Renal pelvis (tissue), 12 donors: ENCODE measurements at places on chromosomes 3 and 15. TPM values are rescaled to one million over a fixed set of nuclear protein-coding genes. Genes with fewer than 3 reads are reported as not detected.

UBE2E2 gene
- 49.3 TPM for polyA plus RNA-seq

DNA sequence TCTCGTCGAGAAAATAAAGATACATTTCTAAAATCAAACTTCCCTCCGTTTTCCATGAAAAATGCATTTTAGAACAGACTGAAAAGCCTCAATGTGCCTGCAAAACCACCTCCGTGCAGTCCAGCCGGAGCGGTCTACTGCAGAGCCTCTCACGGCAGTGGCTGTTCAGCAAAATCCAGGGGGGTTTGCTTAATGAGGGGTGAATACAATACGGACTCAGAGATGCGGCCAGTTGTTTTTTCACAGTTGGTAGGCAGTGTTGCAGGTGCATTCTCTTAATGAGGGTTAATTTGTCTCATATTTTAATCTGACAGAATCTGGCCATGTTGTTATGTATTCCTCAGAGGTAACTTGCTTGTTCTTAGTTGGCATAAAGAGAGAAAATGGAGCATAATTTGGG is 223.0 kb downstream of the EBLN2 start:
- DNase-seq: no peak

CIDEC gene
- not detected for polyA plus RNA-seq

SPATA12 gene
- 0.17 TPM for polyA plus RNA-seq

GRCh38 chr15:96750361-96750760 is 419.9 kb downstream of the NR2F2 start:
- DNase-seq: no peak

- no peak for DNase-seq
These were observed 104.1 kb downstream of the LSM3 start for GRCh38 chr3:14282706-14283075.

CPLX3 gene
- not detected for polyA plus RNA-seq

C2CD4A gene
- 0.28 TPM for polyA plus RNA-seq

- DNase-seq: no peak
These were observed 59.8 kb downstream of the AGTR1 start for GRCh38 chr3:148757238-148758215.

GRCh38 chr3:142275856-142276255 is 50.5 kb upstream of the GK5 start:
- no peak for DNase-seq

- no peak for DNase-seq
These were observed 53.3 kb downstream of the AAGAB start for GRCh38 chr15:67201136-67201535.

DNA sequence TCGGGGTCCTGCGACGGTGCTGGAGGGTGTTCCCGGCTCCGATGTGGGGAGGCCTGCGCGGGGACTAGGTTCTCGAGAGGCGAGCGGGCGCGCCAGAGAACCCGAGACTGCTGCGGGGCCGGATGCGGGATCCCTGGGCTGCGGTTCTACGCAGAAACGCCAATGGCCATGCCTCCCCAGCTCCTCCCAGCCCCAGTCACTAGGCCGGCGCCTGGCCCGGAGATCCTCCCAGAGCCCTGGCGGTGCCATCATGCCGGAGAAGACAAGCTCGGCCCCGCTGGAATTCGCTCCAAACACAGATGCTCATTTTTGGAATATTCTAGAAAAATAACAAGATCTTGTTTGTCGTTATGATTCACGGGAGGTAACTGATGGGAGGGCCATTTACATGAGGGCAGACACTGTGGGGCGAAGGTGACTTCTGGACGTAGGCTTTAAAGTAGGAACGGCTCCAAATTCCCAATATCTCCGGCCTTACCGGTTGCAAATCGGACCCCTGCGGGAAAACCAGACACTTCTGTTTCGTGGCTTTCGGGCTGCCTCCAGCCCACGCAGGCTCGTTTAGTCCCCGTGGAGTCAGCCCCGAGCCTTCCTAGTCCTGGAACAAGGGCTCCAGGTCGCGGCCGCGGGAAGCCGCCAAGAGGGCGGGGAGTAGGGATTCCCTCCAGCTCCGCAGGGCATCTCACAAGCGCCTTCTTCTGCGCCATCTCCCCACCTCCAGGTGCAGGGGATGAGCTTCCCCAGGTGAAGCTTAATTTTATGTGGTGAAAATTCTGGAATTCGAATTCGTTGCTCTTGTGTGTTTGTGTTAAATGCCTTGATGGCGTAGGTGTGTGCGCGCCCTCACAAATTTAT is 74.8 kb upstream of the POLG start:
- no peak for DNase-seq

CAMP gene
- 0.62 TPM for polyA plus RNA-seq

DNA sequence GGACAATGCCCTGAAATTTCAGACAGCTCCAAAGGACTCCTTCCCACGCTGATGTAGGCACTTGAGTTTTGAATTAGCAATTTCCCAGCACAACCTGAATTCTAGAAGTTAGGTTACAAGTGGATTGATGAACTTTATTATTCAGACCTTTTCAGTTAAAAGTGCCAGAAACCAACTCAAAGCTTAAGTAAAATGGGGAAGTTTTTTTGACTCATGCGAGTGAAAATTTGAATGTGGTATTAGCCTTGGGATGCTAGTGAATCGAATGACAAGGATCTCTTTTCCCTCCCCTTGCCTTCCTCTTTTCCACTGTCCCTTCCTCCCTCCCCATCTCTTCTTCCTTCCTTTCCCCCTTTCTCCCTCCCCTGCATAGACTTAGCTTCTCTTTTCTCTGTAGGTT is 295.1 kb upstream of the PROK2 start:
- no peak for DNase-seq

P2RY1 gene
- 2.8 TPM for polyA plus RNA-seq

- no peak for DNase-seq
These were observed 68.6 kb downstream of the EXOG start for GRCh38 chr3:38564631-38565338.

DPPA4 gene
- polyA plus RNA-seq: 2.8 TPM

- no peak for DNase-seq
These were observed 203.8 kb downstream of the RPLP1 start for GRCh38 chr15:69656271-69657030.

DNA sequence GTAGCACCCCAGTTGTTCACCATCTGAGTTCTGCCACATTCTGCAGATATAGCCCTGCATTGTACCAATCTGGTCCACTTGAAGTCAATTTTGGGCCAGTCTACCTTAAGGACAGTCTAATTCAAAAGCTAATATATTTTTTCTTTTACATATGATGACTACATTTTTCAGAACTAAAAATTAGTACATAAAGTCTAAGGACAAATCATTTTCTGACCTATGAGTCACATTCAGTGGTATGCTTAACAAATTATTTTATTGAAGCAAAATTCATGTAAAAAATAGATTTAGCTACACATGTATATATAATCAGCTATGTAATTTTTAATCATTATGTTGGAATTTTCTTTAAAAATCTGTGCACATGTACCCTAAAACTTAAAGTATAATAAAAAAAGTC is 52.1 kb upstream of the IL12A start:
- no peak for DNase-seq

GRCh38 chr3:106714400-106714799 is 662.8 kb upstream of the CCDC54 start:
- DNase-seq: no peak

ZMAT3 gene
- polyA plus RNA-seq: 9.7 TPM

DNA sequence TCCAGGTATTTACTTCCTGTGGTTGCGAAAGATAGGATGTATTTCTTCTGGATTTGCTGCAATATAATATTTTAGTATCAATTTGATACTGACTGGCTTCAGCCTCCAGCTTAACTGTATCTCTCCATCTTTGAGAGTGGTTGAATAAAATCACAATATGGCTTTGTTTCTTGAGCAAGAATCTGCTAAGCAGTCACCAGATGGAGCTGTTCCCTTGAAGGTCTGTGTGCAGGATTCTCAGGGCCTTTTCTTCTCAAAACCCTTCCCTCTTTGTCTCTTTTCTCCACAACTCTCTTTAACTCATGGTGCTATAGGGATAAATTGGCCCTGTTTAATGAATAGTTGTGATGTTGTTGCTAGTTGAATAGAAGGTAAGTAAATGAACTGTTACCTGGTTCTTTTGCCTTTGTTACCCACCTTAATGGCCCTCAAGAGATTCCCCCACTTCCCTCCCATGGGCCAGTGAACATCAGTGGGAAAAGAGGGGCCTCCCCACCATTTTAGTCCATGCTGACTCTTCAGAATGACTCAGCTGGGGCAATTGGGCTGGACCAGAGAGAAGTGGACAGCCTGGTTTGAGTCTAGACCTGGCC is 34.8 kb upstream of the RAB6B start:
- DNase-seq: peak; percentile 57

TOMM70 gene
- 59.5 TPM for polyA plus RNA-seq

GRCh38 chr15:66747886-66748707 is 46.1 kb downstream of the SMAD6 start:
- DNase-seq: peak; percentile 71

DNA sequence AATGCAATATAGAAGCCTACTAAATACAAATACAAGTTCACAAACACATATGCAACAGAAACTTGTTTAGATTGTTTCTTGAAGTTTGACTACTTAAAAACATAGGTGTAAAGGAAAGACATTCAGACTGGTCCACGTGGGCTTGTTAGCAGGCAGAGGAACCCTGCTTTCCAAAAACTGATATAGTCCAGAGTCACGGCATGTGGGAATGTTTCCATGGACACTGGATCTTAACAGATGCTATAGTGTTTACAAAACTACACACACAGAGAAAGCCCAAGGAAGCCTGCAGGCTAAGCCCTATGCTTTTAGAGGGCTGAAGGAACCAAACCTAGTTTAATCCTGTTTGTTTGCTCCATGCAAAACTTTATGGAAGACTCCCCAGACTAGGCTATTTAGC is 45.2 kb upstream of the LRRC58 start:
- DNase-seq: no peak

DNA sequence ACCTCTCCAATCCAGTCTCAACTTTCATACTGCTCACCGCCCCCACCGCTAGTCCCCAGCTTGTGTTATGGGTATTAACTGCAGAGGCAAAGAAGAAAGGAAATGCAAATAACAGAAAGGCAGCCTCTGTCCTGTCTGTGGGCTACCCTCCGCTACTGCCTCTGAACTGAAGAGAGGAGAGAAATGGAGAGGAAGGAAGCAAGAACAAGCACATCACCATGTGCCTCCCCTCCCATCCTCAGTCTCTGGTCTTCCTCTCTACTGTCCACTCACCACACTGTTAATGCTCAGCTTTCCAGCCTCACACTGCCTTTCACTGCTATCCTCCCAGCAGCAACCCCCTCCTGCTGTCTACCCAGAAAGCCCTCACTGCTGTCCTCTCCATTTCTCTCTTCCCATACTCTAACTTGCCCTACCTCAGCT is 139.0 kb upstream of the SLC2A2 start:
- no peak for DNase-seq

- no peak for DNase-seq
These were observed 3.2 kb downstream of the SERP1 start for GRCh38 chr3:150543128-150543527.

- peak; percentile 92 for DNase-seq
These were observed 1.4 kb upstream of the ROBO2 start for GRCh38 chr3:77038468-77038929.

GOLGA8T gene
- polyA plus RNA-seq: not detected

- no peak for DNase-seq
These were observed 113.2 kb downstream of the MBNL1 start for GRCh38 chr3:152381881-152382295.

- no peak for DNase-seq
These were observed 1.1 kb upstream of the PLCH1 start for GRCh38 chr3:155745795-155746550.

CDCP1 gene
- polyA plus RNA-seq: 1.4 TPM

DNA sequence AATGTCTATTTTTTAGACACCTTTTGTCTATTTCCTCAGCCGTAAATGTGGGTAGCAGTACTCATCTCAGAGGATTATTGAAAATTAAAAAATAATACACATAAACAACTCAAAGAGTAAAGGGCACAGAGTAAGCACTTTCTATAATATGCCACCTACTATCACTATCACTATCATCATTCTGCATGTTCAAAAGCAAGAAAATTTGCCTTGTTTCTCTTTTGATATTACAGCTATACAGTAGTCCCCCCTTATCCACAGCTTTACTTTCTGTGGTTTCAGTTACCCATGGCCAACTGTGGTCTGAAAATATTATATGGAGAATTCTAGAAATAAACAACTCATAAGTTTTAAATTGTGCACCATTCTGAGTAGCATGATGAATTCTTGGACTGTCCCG is 27.7 kb downstream of the CLASP2 start:
- DNase-seq: no peak

MFGE8 gene
- polyA plus RNA-seq: 130 TPM

MAP2K1 gene
- polyA plus RNA-seq: 53.8 TPM

DNA sequence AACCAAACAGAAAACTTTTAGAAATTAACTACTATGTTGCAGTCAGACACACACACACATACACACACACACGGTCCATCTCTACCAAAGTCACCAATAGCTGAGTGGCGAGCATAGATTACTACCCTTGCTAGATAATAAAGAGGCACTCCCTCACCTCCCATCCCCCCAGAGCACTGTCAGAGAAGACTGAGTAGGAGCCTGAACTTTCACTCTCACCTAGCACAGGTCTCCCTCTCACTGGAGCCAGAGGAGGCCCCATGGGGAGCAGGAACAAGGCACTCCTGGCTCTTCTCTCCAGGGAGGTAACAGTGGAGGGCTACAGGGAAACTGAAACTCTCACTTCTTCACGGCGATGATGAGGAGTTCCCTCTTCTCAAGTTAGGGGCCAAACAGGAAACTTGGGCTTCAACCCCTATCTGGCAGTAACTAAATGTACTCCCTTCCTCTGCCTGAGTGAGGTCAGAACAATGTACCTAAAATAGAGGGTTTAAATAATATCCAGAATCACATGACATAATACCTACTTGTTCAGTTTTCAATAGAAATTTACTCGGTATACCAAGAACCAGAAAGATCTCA is 975.3 kb upstream of the GBE1 start:
- no peak for DNase-seq

GRCh38 chr3:151047636-151048035 is 37.8 kb upstream of the MED12L start:
- no peak for DNase-seq

C3orf22 gene
- polyA plus RNA-seq: 0.25 TPM

GABRG3 gene
- polyA plus RNA-seq: 1.4 TPM

EFHB gene
- 6.2 TPM for polyA plus RNA-seq

DNA sequence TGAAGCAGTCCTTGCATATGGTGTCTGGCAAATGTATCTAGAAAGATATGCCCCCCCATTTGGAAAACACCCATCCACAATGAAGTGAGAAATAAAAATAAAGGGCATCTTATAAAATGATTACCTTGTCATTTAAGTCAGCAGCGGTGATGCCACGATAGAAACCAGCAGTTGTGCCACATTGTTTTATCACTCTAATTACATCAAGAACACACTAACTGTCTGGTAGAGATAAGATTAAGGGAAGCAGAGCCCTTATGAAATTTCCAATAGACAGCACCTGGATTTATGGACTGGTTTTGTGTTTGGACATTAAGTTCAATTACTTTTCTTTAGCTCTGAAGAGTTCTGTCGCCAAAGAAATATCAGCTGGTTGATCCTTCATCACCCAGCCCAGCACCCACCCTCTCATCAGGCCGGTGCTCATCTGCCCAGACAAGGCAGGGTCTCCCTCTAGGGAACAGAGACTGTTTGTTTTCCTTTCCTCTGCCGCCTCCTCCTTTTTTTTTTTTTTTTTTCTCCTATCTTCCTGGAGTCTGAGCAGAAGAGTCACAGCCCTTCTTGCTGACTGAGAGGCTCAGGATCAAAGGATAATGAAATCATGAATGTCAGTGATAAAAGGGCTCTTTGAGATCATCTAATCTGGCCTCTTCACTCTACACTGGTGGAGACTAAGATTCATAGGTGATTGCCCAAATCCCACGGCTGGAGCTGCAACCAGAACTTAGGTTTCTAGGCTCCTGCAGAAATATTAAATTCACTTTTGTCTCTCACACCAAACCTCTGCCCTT is 464.1 kb downstream of the NTRK3 start:
- DNase-seq: no peak

- DNase-seq: no peak
These were observed at the start of gene NRG4 for GRCh38 chr15:76011627-76012551. Gene NRG4, minus strand, starts transcription at chr15:76012424. Its CDS starts 1,194 bp downstream, at chr15:76011230.
